ENCODE measurements at places on chromosomes 1 and 21. TPM values are rescaled to one million over a fixed set of nuclear protein-coding genes. Genes with fewer than 3 reads are reported as not detected.

BRWD1 gene
- total RNA-seq = 55.7 TPM

- no peak for DNase-seq
- no peak overlapping the region for H3K27ac ChIP-seq
- H3K36me3 ChIP-seq = no peaks in the 10 kb centered on the region
- peaks cover 4% of the 10 kb centered on the region for H3K4me1 ChIP-seq
- peaks cover 38% of the 10 kb centered on the region for H3K27me3 ChIP-seq
- no peak overlapping the region for H3K4me3 ChIP-seq
These were observed 231.0 kb upstream of the KAZN start for GRCh38 chr1:14367451-14367850.

PHACTR4 gene
- 80.6 TPM for total RNA-seq

CFAP45 gene
- total RNA-seq = 1.0 TPM

DNA sequence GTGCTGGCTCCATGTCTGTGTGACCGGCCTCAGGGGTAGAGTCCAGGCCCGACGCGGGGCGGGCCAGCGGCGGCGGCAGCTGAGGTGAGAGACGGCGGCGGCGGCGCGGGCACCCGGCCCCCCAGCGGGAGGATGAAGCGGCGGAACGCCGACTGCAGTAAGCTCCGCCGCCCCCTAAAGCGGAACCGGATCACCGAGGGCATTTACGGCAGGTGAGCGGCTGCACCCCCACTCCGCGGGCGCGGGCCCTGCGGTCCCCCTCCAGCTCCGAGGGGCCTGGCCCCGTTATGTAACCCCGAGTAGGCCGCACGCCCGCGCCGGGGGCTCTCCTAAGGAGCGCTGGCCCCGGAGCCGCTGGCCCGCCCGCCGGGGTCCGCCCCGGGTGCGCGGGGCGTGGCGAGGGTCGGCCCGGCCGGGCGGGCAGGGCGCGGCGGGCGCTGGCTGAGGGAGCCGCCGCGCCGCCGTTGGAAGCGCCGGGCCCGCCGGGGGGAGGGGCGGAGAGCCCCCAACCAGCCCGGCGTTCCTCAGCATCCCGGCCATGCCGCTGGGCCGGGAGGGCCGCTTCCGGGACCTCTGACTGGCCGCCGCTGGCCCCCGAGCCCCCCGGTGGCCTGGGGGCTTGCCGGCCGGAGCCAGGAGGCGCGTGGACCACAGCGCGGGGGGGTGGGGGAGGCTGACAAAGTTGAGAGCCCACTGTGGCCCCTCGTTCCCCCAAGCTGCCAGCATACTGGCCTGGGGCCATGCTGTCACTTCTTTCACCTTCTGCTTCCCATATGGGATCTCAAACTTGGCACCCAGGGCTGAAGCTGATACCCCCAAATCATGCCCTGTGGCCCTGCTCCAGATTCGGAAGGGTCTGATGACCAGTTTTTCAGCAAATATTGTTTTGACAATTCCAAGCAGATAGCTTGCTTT, 527 bp downstream of the MACO1 start:
- H3K27me3 ChIP-seq = peaks cover 13% of the 10 kb centered on the region
- peaks cover 25% of the 10 kb centered on the region for H3K4me1 ChIP-seq

LRRC38 gene
- total RNA-seq = not detected

GRCh38 chr1:106063510-106063909, 993.0 kb upstream of the PRMT6 start:
- no peak overlapping the region for H3K27ac ChIP-seq
- H3K4me3 ChIP-seq = no peak overlapping the region
- H3K36me3 ChIP-seq = no peaks in the 10 kb centered on the region
- no peaks in the 10 kb centered on the region for H3K27me3 ChIP-seq
- no peak for DNase-seq

DNA sequence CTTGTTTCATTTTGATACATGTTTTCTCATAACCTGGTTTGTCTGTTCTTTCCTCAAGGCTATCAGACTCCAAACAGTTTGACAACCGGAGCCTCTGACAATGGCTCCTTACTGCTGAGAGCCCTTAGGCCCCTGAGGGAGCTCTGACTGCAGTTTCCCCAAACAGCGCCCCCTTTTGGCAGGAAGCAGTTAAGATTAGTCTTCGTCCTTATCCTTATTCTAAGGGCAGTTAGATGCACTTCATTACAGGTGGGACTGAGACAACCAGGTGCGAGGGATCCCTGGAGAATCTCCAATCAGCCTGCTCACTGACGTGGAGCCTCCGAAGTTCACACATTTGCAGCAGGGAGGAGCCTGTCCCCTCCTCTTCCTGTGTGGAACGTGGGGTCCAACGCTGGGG, 393.1 kb downstream of the BRINP3 start:
- no peak overlapping the region for H3K4me3 ChIP-seq
- no peaks in the 10 kb centered on the region for H3K36me3 ChIP-seq
- DNase-seq = no peak
- H3K27ac ChIP-seq = no peak overlapping the region

DNALI1 gene
- total RNA-seq = 75.4 TPM

DNA sequence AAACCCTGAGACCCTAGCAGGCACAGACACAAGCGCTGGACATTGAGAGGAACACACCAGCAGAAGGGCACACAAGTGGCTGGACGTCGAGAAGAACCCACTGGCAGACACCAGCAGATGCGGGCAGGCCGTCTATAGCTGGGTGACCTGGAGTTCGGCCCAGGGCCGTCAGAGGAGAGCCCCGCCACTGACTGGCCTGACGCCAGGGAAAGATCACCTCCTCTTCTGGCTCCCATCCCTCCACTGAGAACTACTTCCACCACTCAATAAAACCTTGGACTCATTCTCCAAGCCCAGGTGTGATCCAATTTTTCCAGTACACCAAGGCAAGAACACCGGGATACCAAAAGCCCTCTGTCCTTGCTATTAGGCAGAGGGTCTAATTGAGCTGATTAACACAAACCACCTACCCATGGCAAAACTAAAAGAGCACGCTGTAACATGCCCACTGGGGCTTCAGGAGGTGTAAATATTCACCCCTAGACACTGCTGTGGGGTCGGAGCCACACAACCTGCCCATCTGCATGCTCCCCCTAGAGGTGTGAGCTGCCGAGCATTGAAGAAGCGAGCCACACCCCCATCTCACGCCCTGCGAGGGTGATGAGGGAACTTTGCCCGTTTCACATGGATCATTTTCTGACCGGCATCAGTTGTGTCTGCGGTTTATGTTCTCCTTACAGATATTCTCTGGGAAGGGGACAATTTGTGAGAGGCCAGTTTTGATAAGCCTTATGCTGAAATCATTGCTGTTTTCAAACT, 104.8 kb downstream of the HLX start:
- H3K4me3 ChIP-seq = no peak overlapping the region
- H3K36me3 ChIP-seq = no peaks in the 10 kb centered on the region
- DNase-seq = no peak
- no peaks in the 10 kb centered on the region for H3K4me1 ChIP-seq

DNA sequence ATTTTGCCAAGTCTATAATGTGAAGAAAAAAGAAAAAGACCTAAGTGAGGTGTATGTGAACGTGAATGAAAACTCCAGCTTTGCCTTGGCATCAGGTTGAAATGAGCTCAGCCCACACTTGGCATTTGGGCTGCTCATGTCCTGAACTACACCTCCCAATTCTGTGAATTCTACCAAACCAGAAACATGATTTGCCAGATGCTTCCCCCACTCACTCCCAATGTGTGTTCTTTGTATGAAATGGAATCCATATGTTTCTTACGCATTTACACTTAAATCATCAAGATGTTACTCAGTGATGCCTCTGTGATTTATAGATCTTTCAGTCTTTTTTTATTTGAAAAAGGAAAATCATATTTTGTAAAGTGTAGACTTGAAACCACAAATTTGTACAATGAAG, 32.8 kb upstream of the RUNX1 start:
- H3K27ac ChIP-seq = no peak overlapping the region
- H3K4me3 ChIP-seq = no peak overlapping the region
- peaks cover 5% of the 10 kb centered on the region for H3K4me1 ChIP-seq

Data from progenitor cell of endocrine pancreas (in vitro differentiated cells).